ENCODE measurements at places on chromosomes 2 and 18.
A peak's percentile ranks its signal among the peaks of the same experiment; 100 is the strongest.

GRCh38 chr2:111927723-111928122 lies 29.3 kb downstream of the MERTK start:
- no peak for DNase-seq

GRCh38 chr2:159921752-159922404 lies 123.9 kb upstream of the CD302 start:
- peak; percentile 90 for DNase-seq

GRCh38 chr2:6877402-6878304 lies at the start of gene RSAD2:
TSS of gene RSAD2 (plus strand) at chr2:6877777. CDS start at chr2:6877801, 24 bp downstream.
- peak; percentile 43 for DNase-seq

- DNase-seq: peak; percentile 37
These were observed 21.3 kb downstream of the HNRNPLL start for GRCh38 chr2:38581193-38582147.

DNA sequence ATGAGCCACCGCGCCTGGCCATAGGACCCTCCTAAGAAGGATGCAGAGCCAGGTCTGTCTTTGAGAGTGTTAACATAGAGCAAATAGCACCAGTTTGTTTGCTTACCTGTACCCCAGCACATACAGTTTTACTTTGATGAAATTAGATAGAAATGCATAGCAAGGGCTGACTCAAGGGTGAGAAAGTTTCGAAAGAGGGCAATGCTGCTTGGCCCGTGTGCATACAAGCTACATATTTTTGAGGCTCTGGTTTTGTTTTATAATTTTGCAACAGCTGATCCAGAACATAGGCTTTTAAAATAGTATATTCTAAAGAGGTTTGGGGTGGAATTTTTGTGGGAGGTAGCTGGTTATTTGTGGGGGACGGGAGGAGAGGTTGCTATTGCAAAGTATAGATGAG lies 151.7 kb downstream of the MCFD2 start:
- no peak for DNase-seq

GRCh38 chr2:37357069-37357468 lies 12.6 kb downstream of the QPCT start:
- no peak for DNase-seq

DNA sequence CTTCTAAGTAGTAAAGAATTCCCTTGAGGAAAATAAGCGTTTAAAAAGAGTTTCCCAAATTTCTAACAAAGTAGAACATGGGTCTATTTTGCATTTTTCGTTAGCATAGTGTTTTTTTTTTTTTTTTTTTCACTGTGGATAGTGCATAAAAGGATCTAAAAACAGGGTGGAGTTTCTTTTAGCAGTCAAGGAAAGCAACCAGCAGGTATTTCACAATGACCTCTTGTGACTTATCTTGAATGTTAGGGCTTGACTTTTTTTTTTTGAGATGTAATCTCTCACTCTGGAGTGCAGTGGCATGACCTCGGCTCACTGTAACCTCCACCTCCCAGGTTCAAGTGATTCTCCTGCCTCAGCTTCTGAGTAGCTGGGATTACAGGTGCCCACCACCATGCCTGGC lies 14.9 kb upstream of the DGKD start:
- DNase-seq: no peak

DNA sequence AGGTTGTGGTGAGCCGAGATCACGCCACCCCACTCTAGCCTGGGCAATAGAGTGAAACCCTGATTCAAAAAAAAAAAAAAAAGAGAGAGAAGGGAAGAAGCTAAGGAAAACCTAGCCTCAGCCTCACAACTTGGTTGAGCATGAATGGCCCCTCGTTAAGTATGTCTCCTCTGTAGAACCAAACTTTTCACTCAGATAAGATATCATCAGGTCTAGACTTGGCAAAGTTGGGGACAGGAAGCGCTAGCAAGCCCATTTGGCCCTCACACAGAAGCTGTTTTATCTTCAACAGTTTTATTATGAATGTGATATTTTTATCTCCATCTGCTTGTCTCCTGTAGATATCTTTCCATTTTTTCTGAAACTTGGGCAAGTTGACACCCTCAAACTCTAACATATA lies 3.5 kb upstream of the ASXL2 start:
- DNase-seq: no peak

GRCh38 chr2:144683107-144683753 lies 163.3 kb upstream of the ZEB2 start:
- DNase-seq: no peak

GRCh38 chr2:188765522-188766470 lies 208.4 kb upstream of the COL3A1 start:
- DNase-seq: no peak

DNA sequence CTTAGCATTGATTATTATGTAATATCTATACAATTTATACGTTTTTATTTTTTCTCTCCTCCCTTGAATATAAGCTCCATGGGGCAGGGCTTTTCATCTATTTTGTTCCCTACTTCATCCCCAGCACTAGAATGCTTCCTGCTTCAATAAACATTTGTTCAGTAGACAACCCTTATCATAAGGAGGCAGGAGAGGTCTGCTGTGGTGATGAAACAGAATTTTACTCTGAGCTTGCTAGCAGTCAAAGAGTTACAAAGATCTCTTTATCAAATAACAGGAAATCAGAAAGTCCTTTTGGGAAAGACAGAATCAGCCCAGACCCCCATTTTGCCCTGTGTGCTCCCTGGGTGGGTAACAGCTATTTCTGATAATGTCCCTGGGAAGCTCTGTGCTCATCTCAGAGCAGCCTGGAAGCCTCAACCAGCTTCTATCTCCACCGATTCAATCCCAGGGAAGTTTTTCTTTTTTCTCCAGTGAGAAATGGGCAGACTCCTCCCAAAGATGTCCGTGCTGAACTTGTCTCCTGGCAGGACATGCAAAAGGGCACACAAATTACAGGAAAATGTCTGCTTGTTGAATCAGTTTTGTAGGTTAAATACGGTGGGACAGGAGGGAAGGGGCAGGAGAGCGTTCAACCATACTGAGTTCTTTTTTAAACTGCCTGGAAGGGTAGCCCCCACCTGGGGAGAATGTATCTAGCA lies 84.7 kb upstream of the PKDCC start:
- no peak for DNase-seq

DNA sequence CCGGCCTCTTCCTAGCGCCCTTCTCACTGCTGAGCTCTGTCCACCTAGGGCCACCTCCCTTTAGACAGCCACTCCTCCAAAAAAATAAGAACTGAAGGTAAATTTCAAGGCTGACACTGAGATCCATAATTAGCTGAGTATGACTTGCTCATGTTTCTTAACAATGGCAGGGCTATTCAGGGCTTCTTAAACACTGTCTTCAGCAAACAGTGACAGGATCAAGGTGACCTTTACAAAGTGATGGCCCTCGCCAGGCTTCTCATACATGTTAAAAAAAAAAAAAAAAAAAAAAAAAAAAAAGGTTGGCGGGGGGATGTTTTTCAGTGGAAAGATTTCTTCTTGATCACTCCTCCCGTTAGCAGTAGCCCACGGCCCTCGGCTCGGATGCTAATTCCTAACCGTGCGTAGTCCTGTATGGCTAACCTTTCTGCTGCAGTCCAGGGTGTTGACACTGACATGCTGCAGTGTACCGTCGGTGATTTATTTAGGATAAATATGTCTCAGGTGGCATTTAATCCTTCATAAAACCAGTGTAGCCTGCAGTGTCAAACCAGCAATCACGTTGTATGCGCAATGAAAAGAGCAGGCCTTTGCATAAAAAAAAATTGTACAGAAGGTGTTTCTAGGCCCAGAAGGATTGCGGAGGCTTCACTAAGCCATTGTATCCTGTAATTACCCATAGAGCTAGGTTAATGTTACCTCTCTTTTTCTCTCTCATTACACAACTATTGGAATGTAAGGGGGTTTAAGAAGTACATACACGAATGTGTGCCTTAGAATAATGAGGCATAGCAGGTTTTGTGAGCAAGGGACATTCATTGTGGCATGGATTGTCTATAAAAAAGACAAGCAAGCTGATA lies 142.7 kb downstream of the PTGR3 start:
- DNase-seq: no peak

DNA sequence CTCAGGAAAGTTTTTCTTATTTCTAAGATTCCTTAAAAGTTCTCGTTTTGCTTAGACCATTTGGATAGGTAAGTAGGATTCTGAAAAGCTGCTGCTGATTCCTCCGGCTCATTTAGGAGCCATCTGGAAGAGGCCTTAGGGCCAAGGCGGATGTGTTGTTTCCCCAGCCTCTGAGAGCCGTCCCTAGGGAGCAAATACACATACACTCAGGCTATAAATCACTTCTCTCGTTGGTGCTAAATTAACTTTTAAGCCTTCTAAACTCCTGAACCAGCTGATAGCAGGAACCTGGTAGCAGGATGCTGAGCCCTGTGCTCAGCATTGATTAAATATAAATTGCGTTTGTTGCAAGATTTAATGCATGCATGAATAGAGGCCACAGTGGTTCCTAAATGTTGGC lies 109.8 kb downstream of the ADCYAP1 start:
- DNase-seq: no peak

DNA sequence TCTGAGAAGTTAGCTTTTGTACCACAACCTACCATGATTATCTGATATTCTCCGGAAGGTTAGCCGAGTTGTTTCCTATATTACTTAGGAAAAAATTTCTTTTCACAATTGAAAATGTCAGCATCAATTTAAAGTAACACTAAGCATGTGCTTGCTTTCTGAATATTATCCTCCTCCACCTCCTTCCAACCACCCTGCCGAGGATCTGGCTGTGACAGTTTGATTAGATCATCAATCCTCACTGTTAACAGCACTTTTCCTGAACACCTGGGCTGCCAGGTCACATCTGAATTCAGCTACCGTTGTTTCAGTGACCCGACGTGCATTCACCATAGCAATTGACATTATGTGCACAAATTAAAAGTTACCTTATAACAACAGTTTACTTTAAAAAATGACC lies 207.0 kb downstream of the ZNF407 start:
- no peak for DNase-seq

DNA sequence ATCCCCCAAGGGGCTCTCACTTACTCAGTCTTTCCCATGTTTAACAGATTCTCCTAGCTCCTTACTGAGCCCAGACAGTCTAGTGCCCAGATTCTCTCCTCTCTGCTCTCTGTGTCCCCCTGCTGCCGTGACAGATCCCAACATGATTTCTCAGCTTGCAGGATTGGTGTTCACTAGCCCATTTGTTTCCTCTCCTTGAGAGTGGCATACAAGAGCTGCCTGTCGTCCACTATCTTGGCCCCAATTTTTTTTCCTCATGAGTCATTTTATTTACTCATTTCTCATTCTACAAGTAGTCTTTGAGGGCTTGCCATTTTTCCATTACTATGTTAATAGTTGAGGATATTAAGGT lies 199.9 kb upstream of the FN1 start:
- DNase-seq: no peak

DNA sequence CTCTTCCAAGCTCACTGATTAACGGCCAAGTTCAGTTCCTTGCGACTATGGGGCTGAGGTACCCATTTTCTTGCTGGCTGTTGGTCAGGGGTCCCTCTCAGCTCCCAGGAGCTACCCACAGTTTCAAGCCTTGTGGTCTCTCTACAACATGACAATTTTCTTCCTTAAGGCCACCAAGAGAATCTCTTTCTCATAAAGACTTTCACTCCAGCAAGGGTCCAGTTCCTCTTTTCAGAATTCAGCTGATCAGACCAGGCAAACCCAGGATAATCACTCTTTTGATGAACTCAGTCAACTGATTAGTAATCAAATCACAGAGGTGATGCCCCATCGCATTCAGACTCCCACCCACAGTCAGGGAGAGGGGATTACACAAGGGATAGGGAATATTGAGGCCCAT lies 129.7 kb downstream of the IRS1 start:
- DNase-seq: no peak

- DNase-seq: peak; percentile 63
These were observed 41.5 kb downstream of the ANTXR1 start for GRCh38 chr2:69054431-69054830.

GRCh38 chr2:148651972-148652371 lies 7.4 kb downstream of the EPC2 start:
- DNase-seq: no peak

- no peak for DNase-seq
These were observed 36.6 kb upstream of the STAT1 start for GRCh38 chr2:191050640-191050987.

GRCh38 chr2:157929871-157930667 lies 53.9 kb upstream of the ACVR1 start:
- no peak for DNase-seq

- no peak for DNase-seq
These were observed 128.5 kb downstream of the QPCT start for GRCh38 chr2:37472959-37473358.

DNA sequence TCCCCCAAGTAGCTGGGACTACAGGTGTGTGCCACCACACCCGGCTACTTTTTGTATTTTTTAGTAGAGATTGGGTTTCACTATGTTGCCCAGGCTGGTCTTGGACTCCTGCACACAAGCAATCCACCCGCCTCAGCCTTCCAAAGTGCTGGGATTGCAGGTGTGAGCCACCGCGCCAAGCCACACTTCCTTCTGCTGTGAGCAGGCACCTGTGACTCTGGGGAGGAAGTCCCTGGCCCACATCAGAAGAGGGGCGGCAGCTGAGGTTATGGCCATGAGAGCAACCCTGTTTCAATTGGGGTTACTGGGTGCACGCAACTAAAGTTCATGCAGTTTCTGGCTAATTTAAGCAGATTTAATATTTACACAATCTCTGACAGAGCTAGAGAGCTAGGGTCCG lies 91.0 kb downstream of the PLB1 start:
- DNase-seq: peak; percentile 72

GRCh38 chr2:163467251-163467630 lies 268.6 kb downstream of the FIGN start:
- no peak for DNase-seq

DNA sequence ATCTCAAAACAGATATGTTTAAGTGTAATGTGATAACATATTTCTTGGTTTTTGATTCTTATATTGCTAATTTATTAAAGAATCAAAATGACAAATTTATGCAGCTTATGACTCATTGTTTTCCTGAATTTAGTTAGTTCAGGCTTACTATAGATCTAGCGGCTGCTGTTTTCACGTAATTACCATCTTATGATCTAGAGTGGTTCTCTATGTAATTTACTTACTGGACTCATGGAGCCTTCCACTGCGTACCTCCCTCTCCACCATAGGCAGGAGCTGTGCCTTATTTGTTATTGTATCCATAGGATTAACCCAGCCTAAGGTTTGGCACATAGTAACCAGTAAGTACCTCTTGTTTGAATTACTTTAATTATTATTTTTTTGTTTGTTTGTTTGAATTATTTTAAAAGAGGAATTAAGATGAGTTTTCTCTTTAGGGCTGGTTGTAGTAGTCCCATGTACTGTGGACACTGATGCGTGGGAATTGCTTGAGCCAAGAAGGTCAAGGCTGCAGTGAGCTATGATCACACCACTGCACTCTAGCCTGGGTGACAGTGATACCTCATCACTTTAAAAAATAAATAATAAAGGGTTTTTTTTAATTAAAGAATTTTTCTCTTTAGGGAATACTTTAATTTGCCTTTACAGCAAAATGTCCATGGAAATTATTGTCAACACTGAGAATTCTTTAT lies 165.5 kb downstream of the PHLPP1 start:
- no peak for DNase-seq

GRCh38 chr18:76686737-76687231 lies 135.6 kb upstream of the ZNF236 start:
- peak; percentile 14 for DNase-seq

DNA sequence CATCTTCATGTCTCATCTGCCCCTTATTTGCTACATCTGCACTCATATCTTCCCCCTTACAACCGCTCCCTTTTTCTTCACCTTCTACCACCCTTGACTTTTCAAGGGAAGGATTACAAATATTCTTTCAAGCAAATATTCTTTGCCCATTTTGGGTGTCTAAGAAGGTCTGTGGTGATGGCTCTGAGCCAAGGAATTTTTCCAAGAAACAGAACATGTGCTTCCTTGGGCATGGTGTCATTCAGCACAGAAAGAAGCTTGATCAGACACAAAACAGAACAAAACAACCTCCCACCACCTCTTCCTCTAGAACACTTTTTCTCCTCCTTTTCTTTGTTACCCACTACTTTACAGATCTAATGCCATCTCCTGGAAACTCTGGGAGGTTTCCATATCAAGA lies 313.7 kb downstream of the SATB2 start:
- no peak for DNase-seq

All from activated T-cell treated with anti-CD3 and anti-CD28 coated beads, Interleukin-2, amount 50 U/mL, for 72 hours (primary cell).